ENCODE measurements at places on chromosomes 12 and 14. TPM values are rescaled to one million over a fixed set of nuclear protein-coding genes. Genes with fewer than 3 reads are reported as not detected.

ITGB7 gene
- 1.8 TPM for polyA plus RNA-seq

DPPA3 gene
- 0.17 TPM for polyA plus RNA-seq

RAD51AP1 gene
- polyA plus RNA-seq, result 44.4 TPM

RASSF3 gene
- polyA plus RNA-seq, result 21.7 TPM

PRPF40B gene
- 29.5 TPM for polyA plus RNA-seq

- DNase-seq, result no peak
These were observed 56.4 kb upstream of the FBXO33 start for GRCh38 chr14:39488600-39488999.

DNA sequence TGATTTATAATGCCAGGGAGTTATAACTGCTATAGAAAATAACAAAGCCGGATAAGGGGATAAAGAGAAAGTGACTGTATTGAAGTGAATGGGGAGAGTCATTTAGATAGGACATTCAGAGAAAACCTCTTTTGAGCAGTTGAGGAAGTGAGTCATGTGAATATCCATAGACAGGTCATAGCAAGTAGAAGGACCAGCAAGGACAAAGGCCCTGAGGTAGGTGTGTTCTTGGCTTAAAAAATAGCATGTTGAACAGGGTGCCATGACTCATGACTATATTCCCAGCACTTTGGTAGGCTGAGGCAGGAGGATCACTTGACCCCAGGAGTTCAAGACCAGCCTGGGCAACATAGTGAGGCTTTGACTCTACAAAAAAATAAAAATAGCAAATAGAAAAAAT lies 51.5 kb upstream of the RAP1B start:
- no peak for DNase-seq

GRCh38 chr12:42508913-42509460 lies 80.6 kb downstream of the PRICKLE1 start:
- DNase-seq, result no peak

DNA sequence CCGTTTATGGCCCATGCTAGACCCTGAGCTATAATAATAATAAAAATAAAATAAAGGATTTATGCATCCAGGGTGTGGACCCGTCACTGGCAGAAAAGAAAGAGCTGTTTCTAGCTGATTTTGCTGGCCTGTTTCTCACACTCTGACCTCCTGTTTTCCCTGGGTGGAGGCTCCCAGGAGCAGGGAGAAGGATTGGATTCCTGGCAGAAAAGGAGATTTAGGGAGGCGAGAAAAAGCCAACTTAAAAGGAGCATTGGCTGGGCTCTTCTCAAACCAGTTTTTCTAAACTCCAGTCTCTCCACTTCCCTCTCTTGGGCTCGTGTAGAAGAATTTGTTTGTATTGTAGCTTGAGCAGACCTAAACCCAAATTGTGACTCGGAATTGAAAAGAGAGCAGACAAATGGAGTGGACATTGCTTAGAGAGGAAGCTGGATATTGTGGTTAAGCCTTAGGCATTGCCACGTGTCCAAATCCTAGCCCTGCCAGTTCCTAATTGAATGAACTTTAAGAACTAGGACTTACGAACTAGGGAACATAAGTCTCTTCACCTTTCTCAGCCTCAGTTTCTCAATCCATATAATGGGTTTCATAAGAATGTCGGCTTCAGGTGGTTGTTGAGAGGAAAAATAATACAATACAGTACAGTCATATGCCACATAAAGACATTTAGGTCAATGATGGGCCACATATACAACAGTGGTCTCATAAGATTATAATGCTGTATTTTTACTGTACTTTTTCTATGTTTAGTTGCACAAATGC lies 14.4 kb upstream of the TBX5 start:
- no peak for DNase-seq

DNA sequence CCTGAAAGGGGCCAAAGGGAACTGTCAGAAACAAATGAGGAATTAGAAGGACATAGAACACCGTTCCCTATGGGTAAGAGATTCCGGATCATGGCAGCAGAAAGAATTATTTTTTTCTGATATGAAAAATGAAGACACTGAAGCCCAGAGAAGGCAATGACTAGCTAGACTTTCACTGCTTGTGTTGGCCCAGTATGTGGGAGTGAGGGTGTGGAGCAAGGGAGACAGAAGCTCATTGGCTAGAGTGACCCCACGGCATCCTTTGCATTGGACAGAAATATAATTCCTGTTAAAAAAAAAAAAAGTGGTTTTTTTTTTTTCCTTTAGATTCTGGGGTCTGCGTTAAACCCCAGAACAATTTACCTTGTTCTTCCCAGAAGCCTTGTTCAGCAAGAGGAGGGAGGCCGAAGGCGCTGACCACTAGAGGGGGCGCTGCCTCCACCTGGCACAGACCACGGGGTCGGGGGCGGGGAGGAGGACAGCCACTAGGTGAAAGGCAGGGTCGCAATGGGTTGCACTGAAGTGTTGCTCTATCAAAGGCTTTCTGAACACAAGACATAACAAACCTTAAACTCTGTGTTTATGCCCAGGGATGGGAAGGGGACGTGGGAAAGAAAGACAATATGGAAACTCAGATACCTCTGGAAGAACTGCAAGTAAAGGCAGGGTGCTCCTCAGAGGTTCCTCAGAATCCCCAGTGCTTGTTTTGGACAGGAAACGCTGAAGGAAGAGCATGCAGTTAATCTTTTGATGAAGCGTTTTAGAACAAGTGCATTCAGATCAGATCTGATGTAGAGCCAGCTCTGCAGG lies 156.8 kb downstream of the KCNA5 start:
- no peak for DNase-seq
